HFFc6 (cell line): ENCODE measurements at places on chromosomes 2 and 18.

DNA sequence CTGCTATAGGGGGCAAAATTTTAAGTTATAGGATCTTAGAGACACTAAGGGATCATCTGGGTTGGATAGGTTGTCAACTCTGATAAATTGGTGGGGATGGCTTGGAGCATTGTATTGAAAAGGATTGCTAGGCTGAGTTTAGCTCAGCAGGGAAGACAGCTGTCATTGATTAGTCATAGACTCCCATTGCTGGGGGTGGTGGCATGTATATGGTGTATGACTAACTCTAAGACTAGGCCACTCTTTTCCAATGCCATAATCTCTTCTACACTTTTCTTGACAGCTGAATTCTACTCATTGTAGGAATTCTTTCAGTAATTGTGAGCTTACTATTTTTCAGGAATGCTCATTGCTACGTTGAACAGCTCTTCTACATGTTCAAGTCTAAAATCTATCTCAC lies 81.3 kb upstream of the PELI1 start:
- no peaks in the 10 kb centered on the region for H3K36me3 ChIP-seq
- no peak overlapping the region for H3K4me3 ChIP-seq
- peaks cover 22% of the 10 kb centered on the region for H3K4me1 ChIP-seq

DNA sequence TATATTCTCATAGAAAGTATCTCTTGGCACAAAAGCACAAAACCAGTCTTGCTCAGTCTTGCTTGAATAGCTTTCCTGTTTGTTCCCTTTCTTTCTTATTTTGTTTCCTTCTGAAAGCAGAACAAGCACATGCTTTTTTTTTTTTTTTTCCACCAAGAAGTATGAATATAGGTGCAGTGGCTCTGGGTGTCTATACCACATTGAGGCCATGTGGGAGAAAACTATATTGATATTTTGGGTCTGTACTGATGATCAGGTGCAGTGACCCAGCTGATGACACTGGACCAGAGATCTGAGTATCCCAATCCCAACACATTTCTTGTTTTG lies 28.7 kb downstream of the GEMIN6 start:
- no peak for DNase-seq
- H3K4me1 ChIP-seq, result no peaks in the 10 kb centered on the region
- H3K4me3 ChIP-seq, result no peak overlapping the region

GRCh38 chr2:9463698-9464034 lies 10.7 kb upstream of the IAH1 start:
- H3K4me3 ChIP-seq, result no peak overlapping the region
- H3K27ac ChIP-seq, result no peak overlapping the region
- no peaks in the 10 kb centered on the region; the same call in none of the 2 replicates for H3K4me1 ChIP-seq
- H3K36me3 ChIP-seq, result peaks cover 15% of the 10 kb centered on the region

DNA sequence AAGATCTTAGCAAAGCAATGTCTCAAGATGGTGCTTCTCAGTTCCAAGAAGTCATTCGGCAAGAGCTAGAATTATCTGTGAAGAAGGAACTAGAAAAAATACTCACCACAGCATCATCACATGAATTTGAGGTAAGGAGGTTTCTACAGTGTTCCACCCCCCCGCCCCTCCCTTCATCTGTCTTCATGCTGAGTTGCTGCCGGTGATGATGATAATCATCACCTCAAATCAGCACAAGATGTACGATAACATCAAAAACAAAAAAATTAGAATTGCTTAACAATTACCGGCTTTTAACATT lies 14.6 kb downstream of the UGP2 start:
- H3K27me3 ChIP-seq, result no peaks in the 10 kb centered on the region; the same call in 1 of the 2 replicates
- H3K4me1 ChIP-seq, result peaks cover 55% of the 10 kb centered on the region
- H3K4me3 ChIP-seq, result no peak overlapping the region
- peaks cover 29% of the 10 kb centered on the region for H3K36me3 ChIP-seq
- DNase-seq, result no peak

- H3K36me3 ChIP-seq, result no peaks in the 10 kb centered on the region
- no peak for DNase-seq
- no peak overlapping the region for H3K4me3 ChIP-seq
- no peaks in the 10 kb centered on the region; the same call in 1 of the 2 replicates for H3K27me3 ChIP-seq
Measured at GRCh38 chr18:73244401-73244800, 376.6 kb upstream of the NETO1 start.

DNA sequence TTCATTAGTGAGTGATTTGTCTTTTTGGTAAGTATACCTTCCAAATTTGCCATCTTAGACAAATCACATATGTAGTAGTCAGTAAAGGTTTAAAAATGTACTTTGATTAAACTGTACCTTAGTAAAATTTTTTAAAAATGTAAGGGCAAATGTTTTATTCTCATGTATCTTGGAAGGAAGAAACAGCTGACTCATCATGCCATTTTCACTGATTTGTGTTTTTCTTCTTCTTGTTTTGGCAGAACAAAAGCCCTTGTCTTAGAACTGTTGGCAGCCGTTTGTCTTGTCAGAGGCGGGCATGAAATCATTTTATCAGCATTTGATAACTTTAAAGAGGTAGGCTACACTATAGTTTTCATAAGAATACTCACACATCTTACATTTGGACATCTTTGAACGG lies 136.5 kb downstream of the PRPF40A start:
- peaks cover 14% of the 10 kb centered on the region for H3K36me3 ChIP-seq
- H3K4me3 ChIP-seq, result no peak overlapping the region
- H3K27ac ChIP-seq, result no peak overlapping the region
- peaks cover 29% of the 10 kb centered on the region for H3K4me1 ChIP-seq

DNA sequence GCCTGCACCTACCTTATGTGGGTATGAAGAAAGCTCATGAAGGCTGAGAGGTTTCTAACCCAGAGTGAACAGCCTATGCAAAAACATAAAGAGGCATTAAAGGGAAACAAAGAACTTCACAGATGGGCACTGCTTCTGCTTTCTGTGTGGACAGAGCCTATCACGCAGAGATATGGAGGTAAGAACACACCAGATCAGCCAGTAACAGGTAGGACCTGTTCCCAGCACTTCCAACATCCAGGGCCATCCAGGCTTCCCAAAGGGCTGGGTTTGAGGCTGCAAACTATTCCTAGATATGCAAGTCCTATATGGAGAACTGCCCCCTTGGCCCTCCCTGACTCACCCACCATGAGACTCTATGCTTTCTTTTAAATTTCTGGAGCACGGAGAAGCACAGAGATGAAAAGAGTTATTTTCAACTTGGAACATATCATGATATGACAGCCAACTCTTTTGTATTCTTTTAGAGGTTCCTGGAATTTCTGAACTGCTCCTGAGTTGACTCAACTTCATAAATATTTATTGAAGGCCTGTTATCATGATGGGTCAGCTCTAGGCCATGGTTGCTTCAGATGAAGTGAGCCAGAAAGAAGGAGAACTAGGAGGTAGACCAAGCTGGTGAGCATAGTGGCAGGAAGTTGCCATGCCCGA lies 77.4 kb upstream of the PPP1CB start:
- no peak for DNase-seq
- peaks cover 4% of the 10 kb centered on the region for H3K27me3 ChIP-seq
- peaks cover 29% of the 10 kb centered on the region for H3K4me1 ChIP-seq
- H3K27ac ChIP-seq, result peak overlapping the region; percentile 61; the same call in 1 of the 2 replicates

GRCh38 chr2:235567842-235568241 lies 74.0 kb downstream of the AGAP1 start:
- peaks cover 24% of the 10 kb centered on the region for H3K4me1 ChIP-seq
- H3K27me3 ChIP-seq, result peaks cover 3% of the 10 kb centered on the region; the same call in 1 of the 2 replicates
- H3K27ac ChIP-seq, result no peak overlapping the region
- no peak overlapping the region for H3K4me3 ChIP-seq

DNA sequence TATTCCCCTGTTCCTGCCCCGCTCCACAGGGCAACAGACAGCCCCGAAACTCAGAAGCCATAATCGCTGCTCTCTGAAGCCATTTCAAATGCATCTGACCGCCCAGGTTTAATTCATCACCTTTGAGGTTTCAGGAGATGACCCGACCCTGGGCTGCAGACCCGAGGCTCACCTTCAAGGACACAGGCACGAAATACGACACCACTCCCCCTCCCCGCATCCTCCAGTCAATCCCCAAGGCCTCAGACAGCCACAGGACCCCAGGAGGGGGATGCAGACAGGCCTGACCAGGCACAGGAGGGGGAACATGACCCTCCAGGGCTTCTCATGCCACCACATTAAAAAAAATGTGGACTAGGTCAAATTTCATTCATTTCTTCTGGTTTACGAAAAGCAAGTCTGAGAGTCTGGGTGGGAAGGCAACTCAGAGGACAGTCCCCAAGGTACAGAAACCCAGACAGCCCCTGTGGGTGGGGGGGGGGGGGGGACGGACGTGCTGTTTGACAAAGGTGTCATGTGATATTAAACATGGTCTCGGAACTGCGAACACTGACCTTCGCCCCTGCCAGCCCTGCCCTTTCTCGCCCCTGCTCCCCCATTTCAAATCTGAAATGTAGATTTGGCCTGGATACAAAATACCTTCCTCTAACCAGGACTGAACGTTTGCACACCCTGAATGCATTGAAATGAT lies 142.9 kb downstream of the BCL11A start:
- H3K4me3 ChIP-seq, result no peak overlapping the region
- peaks cover 5% of the 10 kb centered on the region; the same call in 1 of the 2 replicates for H3K36me3 ChIP-seq
- peaks cover 6% of the 10 kb centered on the region; the same call in 1 of the 2 replicates for H3K27me3 ChIP-seq
- no peak overlapping the region for H3K27ac ChIP-seq
- no peak for DNase-seq
- peaks cover 20% of the 10 kb centered on the region for H3K4me1 ChIP-seq

DNA sequence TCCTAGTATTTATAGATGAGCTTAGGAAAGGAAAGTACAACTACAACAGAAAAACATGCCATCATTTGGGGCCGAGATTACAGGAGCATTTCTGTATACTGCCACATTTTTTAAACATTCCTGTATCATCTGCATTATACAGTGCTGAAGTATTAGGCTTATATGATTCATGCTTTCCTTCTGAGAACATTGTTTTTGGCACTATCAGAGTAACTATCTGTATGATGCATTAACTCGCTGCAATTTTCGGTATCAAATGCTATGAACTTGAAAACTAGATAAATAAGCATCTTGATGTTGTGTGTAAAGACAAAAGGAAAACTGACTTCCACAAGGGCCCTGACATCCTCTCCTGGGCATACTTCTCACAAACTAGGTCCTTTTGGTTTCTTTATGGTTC lies 102.0 kb downstream of the RIT2 start:
- no peak overlapping the region for H3K27ac ChIP-seq
- no peak overlapping the region for H3K4me3 ChIP-seq
- no peak for DNase-seq
- H3K27me3 ChIP-seq, result no peaks in the 10 kb centered on the region

GRCh38 chr18:61939046-61939674 lies 46.4 kb upstream of the RNF152 start:
- no peak overlapping the region for H3K4me3 ChIP-seq
- H3K4me1 ChIP-seq, result peaks cover 24% of the 10 kb centered on the region
- no peak for DNase-seq
- H3K27me3 ChIP-seq, result no peaks in the 10 kb centered on the region; the same call in 1 of the 2 replicates
- peaks cover 7% of the 10 kb centered on the region for H3K36me3 ChIP-seq

GRCh38 chr2:20221555-20221973 lies 3.4 kb downstream of the SDC1 start:
- H3K27me3 ChIP-seq, result no peaks in the 10 kb centered on the region; the same call in 1 of the 2 replicates
- peak overlapping the region; percentile 79 for H3K4me3 ChIP-seq
- peak; percentile 77 for DNase-seq
- peaks cover 7% of the 10 kb centered on the region for H3K36me3 ChIP-seq
- peak overlapping the region; percentile 85 for H3K27ac ChIP-seq
- H3K4me1 ChIP-seq, result peaks cover 52% of the 10 kb centered on the region

- H3K4me3 ChIP-seq, result peak within 1 kb of the TSS; percentile 24
- H3K36me3 ChIP-seq, result no peaks in the 10 kb centered on the region
- no peaks in the 10 kb centered on the region for H3K4me1 ChIP-seq
- H3K27ac ChIP-seq, result no peak within 1 kb of the TSS
Measured at GRCh38 chr2:73202156-73203054, at the start of gene NOTO. TSS of gene NOTO (plus strand) at chr2:73202574. CDS start at chr2:73202667, 93 bp downstream.

GRCh38 chr2:4101936-4102335 lies 398.6 kb downstream of the DCDC2C start:
- H3K27ac ChIP-seq, result no peak overlapping the region
- H3K4me3 ChIP-seq, result no peak overlapping the region
- H3K36me3 ChIP-seq, result peaks cover 6% of the 10 kb centered on the region; the same call in 1 of the 2 replicates
- H3K27me3 ChIP-seq, result no peaks in the 10 kb centered on the region; the same call in 1 of the 2 replicates
- DNase-seq, result no peak

DNA sequence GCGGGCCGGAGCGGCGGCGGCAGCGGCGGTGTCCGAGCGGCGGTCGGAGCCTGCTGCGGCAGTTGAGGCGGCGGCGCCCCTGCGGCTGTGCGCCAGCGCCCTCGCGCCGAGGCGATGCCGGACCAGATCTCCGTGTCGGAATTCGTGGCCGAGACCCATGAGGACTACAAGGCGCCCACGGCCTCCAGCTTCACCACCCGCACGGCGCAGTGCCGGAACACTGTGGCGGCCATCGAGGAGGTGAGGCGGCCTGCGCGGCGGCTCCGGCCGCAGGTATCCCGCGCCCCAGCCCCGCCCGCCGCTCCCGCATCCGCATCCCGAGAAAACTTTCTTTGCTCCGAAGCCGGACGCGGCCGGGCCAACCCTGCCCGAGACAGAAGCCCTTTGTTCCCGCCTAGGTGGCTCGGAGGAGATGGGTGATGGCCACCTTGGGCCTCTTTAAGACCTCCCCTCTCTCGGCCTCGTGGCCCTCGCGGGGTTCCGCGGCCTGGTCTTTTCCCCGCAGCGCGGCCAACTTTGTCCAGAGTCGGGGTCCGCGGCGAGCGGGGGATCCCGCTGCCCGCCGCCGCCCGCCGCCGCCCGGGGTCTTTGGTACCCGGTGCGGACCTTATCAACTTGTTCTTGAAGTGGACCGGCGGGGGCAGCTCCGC lies 504 bp downstream of the ASAP2 start:
- H3K27ac ChIP-seq, result no peak overlapping the region
- H3K27me3 ChIP-seq, result no peaks in the 10 kb centered on the region; the same call in 1 of the 2 replicates
- H3K4me1 ChIP-seq, result peaks cover 61% of the 10 kb centered on the region
- DNase-seq, result no peak
- peak overlapping the region; percentile 76 for H3K4me3 ChIP-seq

- H3K27me3 ChIP-seq, result peaks cover 10% of the 10 kb centered on the region
- H3K4me3 ChIP-seq, result no peak overlapping the region
- no peaks in the 10 kb centered on the region for H3K4me1 ChIP-seq
- no peaks in the 10 kb centered on the region for H3K36me3 ChIP-seq
Measured at GRCh38 chr2:9780368-9781130, 62.7 kb upstream of the TAF1B start.

DNA sequence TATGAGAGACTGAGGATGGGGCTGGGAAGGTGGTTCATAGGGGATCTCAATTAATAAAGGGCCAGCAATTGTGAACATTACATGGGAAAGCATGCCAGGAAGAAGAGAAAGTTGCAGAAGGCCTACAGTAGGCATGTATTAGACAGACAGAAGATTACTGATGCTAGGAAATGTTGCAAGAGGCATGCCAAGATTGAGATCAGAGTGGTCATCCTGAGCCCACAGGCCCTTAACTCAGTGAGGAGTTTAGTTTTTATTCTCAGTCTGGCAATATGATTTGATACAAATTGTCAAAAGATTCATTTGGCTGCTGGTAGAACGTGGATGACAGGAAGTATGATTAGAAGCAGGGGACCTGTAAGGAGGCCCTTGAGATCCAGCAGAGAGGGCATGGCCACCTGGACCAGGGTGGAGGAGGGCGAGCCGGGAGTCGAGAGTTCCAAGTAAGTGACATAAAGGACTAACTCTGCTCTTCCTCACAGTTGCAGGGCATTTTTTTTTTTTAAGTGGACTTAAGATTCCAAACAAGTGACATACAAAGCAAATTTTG lies 54.9 kb downstream of the EPHA4 start:
- H3K36me3 ChIP-seq, result peaks cover 3% of the 10 kb centered on the region; the same call in 1 of the 2 replicates
- no peak overlapping the region for H3K4me3 ChIP-seq
- DNase-seq, result peak; percentile 5
- H3K27me3 ChIP-seq, result peaks cover 1% of the 10 kb centered on the region; the same call in 1 of the 2 replicates
- H3K4me1 ChIP-seq, result peaks cover 15% of the 10 kb centered on the region

- H3K36me3 ChIP-seq, result peaks cover 11% of the 10 kb centered on the region; the same call in 1 of the 2 replicates
- peaks cover 52% of the 10 kb centered on the region for H3K4me1 ChIP-seq
- no peak overlapping the region for H3K27ac ChIP-seq
- peaks cover 4% of the 10 kb centered on the region; the same call in 1 of the 2 replicates for H3K27me3 ChIP-seq
Measured at GRCh38 chr2:215667585-215668377, 231.9 kb upstream of the FN1 start.
